ENCODE measurements at places on chromosomes 13 and 19.

DNA sequence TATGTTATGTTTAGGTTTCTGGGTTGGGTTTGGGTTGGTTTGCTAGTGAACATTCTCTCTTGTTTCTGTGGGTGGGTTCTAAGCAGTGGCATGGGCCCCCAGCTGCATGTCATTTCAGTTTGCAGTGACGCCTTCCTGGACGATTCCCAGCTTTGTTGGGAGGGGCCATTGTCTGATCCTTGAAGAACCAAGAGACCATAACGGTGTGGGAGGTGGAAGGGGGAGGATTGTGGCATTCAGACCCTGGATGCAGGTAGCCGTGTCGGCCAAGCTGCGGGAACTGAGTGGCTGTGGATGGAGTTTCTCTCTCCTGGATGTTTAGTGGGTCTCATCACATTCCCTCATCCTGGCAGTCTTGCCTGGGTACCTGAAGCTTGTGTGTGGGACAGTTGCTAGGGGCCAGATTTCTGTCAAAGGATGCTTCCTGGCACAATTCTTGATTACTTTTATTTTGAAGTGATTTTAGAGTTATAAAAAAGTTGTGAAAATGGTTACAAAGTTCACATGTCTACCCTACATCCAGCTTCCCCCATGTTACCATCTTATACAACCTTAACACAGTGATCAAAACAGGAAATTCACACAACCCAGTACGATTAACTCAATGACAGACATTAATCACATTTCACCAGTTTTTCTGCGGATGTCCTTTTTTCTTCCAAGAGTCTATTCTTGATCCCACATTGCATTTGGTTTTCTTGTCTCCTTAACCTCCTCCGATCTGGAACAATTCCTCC lies 123.8 kb downstream of the SIPA1L3 start:
- no peak for DNase-seq

DNA sequence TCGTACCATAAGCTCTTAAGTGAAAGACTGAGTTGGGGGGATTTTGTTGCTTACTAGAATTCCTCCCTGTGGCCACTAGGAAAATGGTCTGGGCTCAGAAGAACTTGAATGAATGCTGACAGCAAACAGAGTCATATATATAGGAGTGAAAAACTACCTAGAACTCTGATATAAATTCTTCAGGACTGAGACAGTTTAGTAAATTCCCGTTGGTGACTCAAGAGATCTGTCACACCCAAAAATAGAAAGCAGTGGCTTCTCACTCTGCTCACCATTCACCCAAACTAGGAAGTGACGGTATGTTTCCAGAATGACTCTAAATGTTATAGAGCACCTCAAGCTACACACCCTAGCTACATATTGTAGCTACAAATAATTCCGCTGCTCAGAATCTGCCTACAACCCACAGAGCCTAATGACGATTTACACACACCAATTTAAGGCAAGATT lies 116.2 kb downstream of the TBC1D4 start:
- DNase-seq = no peak

GRCh38 chr13:34302596-34302995 lies 484.6 kb downstream of the RFC3 start:
- no peak for DNase-seq

DNA sequence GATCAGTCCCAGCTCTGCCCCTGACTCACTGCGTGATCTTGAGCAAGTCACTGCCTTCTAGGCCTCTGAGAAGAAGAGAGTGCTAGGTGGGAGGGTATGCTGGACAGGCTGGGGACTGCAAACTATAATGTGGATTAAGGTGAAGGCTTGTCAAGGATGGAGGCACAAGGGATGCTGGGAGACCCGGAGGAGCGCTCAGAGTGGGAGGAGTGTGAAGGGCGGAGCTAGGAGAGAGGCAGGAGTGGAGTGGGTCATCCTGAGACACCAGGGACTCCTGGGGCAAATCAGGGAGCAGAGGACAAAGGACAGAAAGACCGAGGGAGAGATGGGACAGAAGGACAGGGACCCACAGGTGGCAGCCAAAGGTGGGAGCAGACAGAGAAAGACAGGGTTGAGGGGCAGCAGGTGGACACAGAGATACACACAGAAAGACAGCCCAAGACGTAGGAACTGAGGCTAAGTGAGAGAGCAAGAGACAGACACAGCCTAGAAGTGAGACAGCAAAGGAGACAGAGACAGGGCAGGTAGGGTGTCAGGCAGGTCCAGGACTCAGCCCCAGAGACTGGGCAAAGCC lies 2.6 kb downstream of the GRIK5 start:
- no peak for DNase-seq
